WTC11 (cell line): ENCODE measurements at places on chromosomes 16 and 17.

DNA sequence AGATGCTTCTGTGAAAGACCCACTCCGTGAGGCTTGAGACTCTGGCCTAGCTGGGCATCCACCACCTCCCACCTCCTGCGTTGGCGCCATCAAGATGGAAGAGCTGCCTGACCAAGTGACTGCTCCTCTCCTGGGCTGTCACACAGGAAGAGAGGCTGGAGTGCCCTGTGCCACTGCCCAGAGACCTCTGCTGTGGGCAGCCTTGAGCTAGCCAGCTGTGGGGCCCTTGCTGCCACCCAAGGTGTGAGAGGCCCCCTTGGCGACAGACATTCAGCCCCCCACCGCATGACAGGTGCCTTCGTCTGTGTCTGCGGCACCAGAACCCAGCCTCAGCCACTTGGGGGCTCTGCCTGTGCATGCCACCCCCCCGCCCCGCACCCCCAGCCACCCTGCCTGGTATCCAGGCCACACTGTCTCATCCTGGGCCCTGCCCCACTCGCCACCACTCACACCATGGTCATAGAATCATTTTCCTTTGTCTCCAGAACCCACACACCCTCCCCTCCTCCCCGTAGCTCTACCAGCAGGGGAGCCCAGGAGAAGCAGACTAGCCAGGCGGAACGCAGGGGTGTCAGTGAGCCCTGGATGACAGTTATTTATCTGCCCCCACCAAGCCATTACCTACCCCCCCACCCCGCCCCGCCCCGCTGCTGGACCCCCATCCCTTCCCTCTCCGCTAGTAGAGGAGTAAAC is 120.9 kb upstream of the LHX1 start:
- peaks cover 22% of the 10 kb centered on the region for H3K27me3 ChIP-seq
- H3K4me3 ChIP-seq: no peak overlapping the region
- no peak for DNase-seq

DNA sequence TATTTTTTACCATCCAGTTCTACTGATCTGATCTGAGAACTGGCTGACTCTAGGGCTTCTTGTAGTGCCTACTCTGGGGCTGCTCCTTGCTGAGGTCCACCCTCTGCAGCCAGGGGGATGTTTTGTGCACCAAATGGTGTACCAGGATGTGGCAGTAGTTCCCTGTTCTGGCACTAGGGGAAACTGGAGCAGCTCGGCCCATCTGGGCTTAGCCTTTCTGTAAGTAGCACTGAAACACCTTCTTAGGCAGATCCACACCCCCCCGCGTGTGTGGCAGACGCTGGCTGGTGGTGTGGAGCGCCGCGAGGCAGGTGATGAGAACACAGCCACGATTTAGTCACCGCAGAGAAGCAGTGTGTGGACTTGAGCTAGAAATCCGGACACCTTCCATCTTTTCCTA is 17.0 kb downstream of the DUSP14 start:
- H3K4me3 ChIP-seq: no peak overlapping the region
- no peaks in the 10 kb centered on the region for H3K27me3 ChIP-seq
- 0 out of 2 replicates have a peak, but pooled peaks cover 3% of the 10 kb centered on the region for H3K36me3 ChIP-seq
- peak overlapping the region; percentile 43 for H3K27ac ChIP-seq

DNA sequence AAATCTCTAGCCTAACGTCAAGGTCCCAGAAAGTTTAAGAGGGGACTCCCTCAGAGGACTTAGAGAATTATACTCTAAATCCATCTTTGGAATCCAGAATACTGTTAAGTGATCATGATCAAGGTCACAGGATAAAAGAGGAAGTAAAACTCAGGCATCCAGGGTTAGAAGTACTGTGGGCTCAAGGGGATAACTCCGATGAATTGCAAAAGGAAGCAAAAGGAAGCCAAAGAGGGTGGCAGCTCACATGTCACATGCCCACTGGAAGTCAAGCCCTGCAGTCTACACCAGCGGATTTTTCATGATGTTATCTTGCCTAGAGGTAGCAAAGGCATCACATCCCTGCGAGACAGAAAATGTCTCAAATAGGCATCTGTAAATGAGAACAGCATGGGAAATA is 3.8 kb downstream of the ZNF821 start:
- H3K4me1 ChIP-seq: peaks cover 32% of the 10 kb centered on the region
- DNase-seq: no peak
- H3K27ac ChIP-seq: no peak overlapping the region
- no peak overlapping the region for H3K4me3 ChIP-seq
- H3K27me3 ChIP-seq: no peaks in the 10 kb centered on the region

DNA sequence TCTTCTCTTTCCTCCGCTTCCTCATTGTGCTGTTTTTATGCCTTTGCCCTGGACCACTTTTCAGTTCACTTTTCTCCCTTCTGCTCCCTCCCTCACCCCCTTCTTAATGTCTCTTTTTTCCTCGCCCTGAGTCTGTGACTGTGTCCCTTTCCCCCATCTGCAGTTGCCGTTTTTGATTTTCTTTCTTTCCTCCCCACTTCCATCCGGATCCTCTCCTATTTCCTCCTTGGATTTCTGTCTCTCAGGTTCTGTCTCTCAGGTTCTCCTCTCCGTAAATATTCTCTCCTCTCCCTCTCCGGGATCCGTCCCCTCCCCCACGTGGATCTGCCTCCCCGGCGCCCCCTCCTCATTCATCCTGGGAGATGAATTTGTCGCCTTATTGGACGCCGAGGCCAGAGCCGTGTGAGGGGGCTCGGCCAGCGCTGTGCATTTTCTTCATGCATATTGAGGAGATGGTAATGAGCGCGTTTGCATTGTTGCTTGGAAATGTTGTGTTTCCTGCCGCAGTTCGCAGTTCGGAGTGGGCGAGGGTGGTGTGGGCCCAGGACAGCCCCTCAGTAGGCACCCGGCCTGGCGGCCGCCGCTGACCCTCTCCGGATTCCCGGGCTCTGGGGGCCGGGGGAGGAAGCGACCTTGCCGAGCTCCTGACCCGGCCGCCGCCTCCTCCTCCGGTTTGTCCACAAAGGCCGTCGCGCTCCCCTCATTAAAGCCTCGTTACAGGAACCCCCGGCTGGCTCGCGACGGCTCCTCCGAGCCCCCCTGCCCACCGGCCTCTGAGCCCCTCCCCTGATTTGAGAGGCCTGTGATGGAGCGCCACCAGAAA is 4.5 kb upstream of the IRX3 start:
- no peak overlapping the region for H3K27ac ChIP-seq
- H3K36me3 ChIP-seq: peaks cover 5% of the 10 kb centered on the region
- peaks cover 33% of the 10 kb centered on the region for H3K4me1 ChIP-seq
- DNase-seq: peak; percentile 37

DNA sequence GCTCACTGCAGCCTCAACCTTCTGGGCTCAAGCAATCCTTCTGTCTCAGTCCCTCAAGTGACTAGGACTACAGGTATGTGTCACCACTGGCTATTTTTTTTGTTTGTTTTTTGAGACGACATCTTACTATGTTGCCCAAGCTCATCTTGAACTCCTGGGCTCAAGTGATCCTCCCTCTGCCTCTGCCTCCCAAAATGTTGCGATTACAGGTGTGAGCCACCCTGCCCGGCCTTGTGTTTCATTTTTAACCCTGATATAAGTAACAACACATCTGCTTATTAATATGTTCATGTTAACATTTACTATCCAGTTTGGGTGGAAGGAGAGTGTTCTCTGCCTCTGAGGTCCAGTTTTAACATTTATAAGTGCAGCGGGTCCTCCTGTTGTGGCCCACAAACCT is 3.1 kb downstream of the FAM20A start:
- no peak overlapping the region for H3K27ac ChIP-seq
- DNase-seq: no peak
- H3K4me3 ChIP-seq: no peak overlapping the region
- H3K27me3 ChIP-seq: peaks cover 40% of the 10 kb centered on the region

DNA sequence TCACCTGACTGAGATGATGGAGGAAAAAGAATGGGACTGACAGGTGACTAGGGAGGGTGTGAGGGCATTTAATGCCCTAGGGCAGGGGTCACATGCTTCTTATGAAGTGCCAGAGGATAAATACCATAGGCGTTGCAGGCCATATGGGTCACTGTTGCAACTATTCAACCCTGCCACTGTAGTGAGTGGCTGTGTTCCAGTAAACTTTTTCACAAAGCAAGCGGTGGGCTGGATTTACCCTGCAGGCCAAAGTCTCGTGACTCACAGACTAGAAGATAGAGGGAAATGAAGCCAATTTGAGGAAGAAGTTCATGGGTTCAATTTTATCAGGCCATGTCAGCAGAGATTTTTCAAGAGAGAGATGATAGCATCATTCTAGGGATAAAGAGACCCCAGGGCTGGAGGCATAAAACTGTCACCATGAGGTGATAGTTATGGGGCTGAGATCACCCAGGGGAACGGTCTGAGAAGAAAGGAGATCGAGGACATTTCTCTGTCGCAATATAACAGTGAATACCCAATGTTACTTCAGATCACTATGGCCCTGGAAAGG is 8.6 kb downstream of the ARHGAP17 start:
- DNase-seq: no peak
- peak overlapping the region; percentile 5 for H3K27ac ChIP-seq
- H3K4me3 ChIP-seq: no peak overlapping the region
- peaks cover 5% of the 10 kb centered on the region for H3K36me3 ChIP-seq
- H3K4me1 ChIP-seq: peaks cover 6% of the 10 kb centered on the region; the same call in 1 of the 2 replicates
- H3K27me3 ChIP-seq: no peaks in the 10 kb centered on the region

DNA sequence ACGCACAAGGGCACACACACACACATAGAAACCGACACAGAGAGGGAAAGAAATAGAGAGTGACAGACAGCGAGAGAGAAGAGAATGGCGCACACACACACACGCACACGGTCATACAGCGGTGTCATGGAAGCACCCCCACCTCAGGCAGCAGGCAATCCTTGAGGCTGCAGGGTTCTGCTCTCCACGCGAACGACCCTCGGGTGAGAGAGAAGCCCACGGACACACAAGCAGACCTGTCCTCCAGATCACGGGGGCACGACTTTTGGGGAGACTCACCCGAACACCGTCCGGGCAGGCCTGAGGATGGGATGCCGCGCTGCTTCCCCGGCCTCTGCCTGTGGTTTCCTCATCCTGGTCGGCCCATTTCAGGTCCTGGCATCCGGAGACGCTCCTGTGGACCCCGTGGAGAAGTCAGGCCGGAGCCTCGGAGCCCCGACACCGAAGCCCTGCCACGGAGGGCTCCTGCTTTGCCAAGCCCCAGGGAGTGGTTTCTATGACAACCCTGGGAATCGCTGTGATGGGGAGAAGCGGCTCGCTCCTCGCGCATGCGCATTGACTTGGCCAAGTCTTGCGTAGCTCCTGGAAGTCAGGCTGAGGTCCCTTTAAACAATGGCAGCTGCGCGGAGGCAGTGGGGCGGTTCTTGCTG is 118.2 kb upstream of the KCNJ18 start:
- DNase-seq: no peak
- peaks cover 49% of the 10 kb centered on the region for H3K36me3 ChIP-seq
- H3K4me3 ChIP-seq: no peak overlapping the region
- no peaks in the 10 kb centered on the region for H3K4me1 ChIP-seq
- H3K27ac ChIP-seq: no peak overlapping the region

DNA sequence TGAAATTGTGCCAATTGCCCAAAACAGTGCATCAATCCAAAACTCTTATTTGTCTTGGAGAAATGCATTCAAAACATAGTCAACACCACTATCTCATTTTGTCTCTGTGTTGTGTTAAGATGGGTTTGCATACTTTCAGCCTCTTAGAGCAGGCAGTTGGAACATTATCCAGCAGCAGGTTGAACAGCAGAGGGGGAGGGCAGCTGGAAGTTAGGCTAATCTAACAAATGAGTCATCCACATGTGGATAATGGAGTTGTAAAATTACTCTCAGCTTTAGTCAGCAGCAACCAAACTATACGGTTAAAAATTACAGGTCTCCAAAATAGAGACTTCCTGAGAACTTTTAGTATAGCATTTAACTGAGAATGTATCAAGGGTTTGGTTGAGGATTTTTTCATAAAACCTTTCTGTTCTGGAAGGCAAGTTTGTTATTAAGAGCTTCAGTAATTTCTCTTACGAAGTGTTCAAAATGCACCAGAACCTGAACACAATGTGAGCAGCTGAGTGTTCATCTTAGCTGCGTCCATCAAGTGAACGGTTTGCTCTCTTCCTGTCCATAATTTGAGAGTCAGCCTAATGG is 46.3 kb downstream of the PRKCA start:
- H3K27me3 ChIP-seq: no peaks in the 10 kb centered on the region
- no peak overlapping the region for H3K27ac ChIP-seq
- DNase-seq: no peak
- H3K4me3 ChIP-seq: no peak overlapping the region
- no peaks in the 10 kb centered on the region for H3K36me3 ChIP-seq
- peaks cover 35% of the 10 kb centered on the region for H3K4me1 ChIP-seq

GRCh38 chr16:11423315-11424117 is 78.3 kb downstream of the RMI2 start:
- H3K4me1 ChIP-seq: peaks cover 11% of the 10 kb centered on the region
- no peak for DNase-seq
- no peak overlapping the region for H3K27ac ChIP-seq
- no peaks in the 10 kb centered on the region for H3K36me3 ChIP-seq
- H3K27me3 ChIP-seq: no peaks in the 10 kb centered on the region

- H3K27me3 ChIP-seq: no peaks in the 10 kb centered on the region
- no peak overlapping the region for H3K4me3 ChIP-seq
- H3K27ac ChIP-seq: no peak overlapping the region
- H3K36me3 ChIP-seq: peaks cover 5% of the 10 kb centered on the region; the same call in 1 of the 2 replicates
- H3K4me1 ChIP-seq: peaks cover 4% of the 10 kb centered on the region
These were observed 2.8 kb downstream of the GPS1 start for GRCh38 chr17:82054351-82055022.

DNA sequence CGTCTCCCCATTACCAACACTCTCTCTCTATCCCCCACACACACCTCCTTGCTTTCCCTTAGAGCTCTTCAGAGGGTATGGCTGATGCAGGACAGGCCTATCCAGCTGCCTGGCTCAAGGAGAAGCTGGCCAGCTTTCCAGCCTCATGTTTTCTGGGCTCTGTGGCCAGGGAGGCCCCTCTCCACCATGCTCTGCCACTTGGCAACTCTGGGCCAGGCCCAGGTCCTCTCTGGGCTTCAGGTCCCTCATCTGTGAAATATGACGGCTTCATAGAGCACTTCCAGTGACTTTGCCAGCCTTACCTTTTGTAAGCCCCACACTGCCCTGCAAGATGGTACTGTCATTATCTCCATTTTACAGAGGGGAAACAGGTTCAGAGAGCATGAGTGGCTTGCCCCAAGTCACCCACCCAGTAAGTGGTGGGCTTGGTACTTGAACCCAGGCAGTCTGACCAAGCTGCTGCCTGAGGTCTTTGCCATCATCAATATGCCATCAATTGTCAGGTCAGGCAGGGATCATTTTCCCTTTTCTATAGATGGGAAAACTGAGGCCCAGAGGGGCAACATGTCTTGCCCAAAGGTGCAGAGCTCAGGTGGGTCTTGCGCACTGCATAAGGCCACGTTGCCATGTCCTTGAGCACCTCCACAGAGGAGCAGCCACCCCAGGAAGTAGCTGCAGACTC is 548 bp upstream of the ADGRG5 start:
- H3K27ac ChIP-seq: no peak overlapping the region
- H3K27me3 ChIP-seq: peaks cover 51% of the 10 kb centered on the region
- no peak for DNase-seq
- H3K4me3 ChIP-seq: no peak overlapping the region

- peak; percentile 77 for DNase-seq
- peak within 1 kb of the TSS; percentile 83 for H3K4me3 ChIP-seq
- peaks cover 43% of the 10 kb centered on the region for H3K4me1 ChIP-seq
- no peaks in the 10 kb centered on the region for H3K27me3 ChIP-seq
- peaks cover 22% of the 10 kb centered on the region for H3K36me3 ChIP-seq
These were observed at the start of gene IGF2BP1 for GRCh38 chr17:48997103-48997826. TSS of gene IGF2BP1 (plus strand) at chr17:48997385. CDS start at chr17:48997746, 361 bp downstream.

- H3K27me3 ChIP-seq: peaks cover 7% of the 10 kb centered on the region
- no peak overlapping the region for H3K27ac ChIP-seq
- peaks cover 3% of the 10 kb centered on the region for H3K36me3 ChIP-seq
- no peak overlapping the region for H3K4me3 ChIP-seq
- DNase-seq: no peak
- peaks cover 5% of the 10 kb centered on the region; the same call in 1 of the 2 replicates for H3K4me1 ChIP-seq
These were observed 33.0 kb upstream of the GUCY2D start for GRCh38 chr17:7969433-7969832.

- no peak overlapping the region for H3K27ac ChIP-seq
- H3K4me3 ChIP-seq: no peak overlapping the region
- no peaks in the 10 kb centered on the region; the same call in 1 of the 2 replicates for H3K27me3 ChIP-seq
- peaks cover 31% of the 10 kb centered on the region for H3K4me1 ChIP-seq
- no peaks in the 10 kb centered on the region for H3K36me3 ChIP-seq
These were observed 2.8 kb upstream of the PRKAR1A start for GRCh38 chr17:68509141-68510057.
